ENCODE measurements at places on chromosomes 1 and 21.
A peak's percentile ranks its signal among the peaks of the same experiment; 100 is the strongest.

DNA sequence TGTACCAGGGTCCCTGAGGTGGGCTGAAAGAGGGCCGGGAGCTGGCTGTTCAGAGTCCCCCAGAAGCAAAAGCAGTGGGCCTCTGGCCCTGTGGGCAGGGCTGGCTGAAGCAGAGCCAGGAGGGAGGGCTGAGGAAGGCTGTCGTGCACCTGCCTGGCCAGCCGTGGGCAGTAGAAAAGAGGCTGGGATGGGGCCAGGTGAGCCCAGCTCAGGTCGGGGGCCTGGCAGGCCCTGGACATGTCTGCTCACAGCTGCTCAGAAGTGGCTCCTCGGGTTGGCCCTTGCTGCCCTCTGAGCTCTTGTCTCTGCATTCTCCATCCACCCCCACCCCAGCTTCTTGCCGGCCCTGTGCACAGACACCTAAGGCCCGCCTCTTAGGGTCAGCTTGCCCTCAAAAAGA, 60.0 kb downstream of the TCP10L start:
- DNase-seq: no peak

- DNase-seq: no peak
Observed at GRCh38 chr1:100718581-100718980, 961 bp upstream of the VCAM1 start.

- peak; percentile 34 for DNase-seq
Observed at GRCh38 chr1:44030605-44031251, 534 bp downstream of the SLC6A9 start.

DNA sequence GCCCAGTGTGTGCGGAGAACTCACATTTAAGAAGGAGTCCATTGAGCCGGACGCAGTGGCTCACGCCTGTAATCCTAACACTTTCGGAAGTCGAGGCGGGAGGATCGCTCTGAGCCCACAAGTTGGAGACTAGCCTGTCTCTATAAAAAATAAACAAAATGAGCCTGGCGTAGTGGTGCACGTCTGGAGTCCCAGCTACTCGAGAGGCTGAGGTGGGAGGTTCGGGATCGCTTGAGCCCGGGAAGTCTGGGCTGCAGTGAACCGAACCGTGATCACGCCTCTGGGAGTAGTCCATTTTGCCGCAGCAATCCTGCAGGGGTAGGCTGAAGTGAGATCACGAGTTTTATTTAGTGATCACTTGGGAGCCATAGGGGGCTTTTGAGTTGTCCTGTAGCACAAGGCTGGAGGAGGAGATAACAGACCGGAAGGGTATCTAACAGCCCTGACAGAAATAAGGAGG, 497 bp upstream of the FUCA1 start:
- no peak for DNase-seq

GRCh38 chr1:96509951-96510350, 211.6 kb upstream of the PTBP2 start:
- DNase-seq: no peak

- DNase-seq: no peak
Observed at GRCh38 chr1:179958359-179958758, 3.7 kb downstream of the CEP350 start.

- no peak for DNase-seq
Observed at GRCh38 chr1:230022666-230023380, 44.2 kb upstream of the GALNT2 start.

DNA sequence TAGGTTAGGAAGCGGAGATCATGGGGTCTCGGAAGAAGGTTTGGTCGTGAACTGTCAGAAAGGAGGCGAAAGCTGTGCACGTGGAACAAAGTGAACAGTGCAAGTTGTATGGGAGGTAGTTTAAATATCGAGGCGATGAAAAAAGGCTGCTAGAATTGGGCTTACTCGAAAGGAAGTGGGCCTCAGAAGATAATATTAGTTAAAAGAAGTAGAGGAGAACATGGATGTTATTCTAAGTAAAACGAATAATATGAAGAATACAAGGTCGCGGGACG, 571 bp downstream of the WDR3 start:
- no peak for DNase-seq

GRCh38 chr1:15271196-15271595, 24.2 kb downstream of the FHAD1 start:
- DNase-seq: no peak
